ENCODE measurements at places on chromosomes 1 and 21. TPM values are rescaled to one million over a fixed set of nuclear protein-coding genes. Genes with fewer than 3 reads are reported as not detected.

GRCh38 chr1:162327788-162328165 lies 48.9 kb downstream of the SPATA46 start:
- no peak for DNase-seq

The DPT gene
- 1.6 TPM for polyA plus RNA-seq

The LHX8 gene
- not detected for polyA plus RNA-seq

- DNase-seq, result no peak
Measured at GRCh38 chr1:38746941-38747600, 112.5 kb downstream of the RRAGC start.

The SFN gene
- not detected for polyA plus RNA-seq

- DNase-seq, result no peak
Measured at GRCh38 chr1:212452323-212453155, 19.8 kb downstream of the NENF start.

- no peak for DNase-seq
Measured at GRCh38 chr1:60699325-60699724, 383.0 kb upstream of the NFIA start.

The OR10J4 gene
- not detected for polyA plus RNA-seq

- DNase-seq, result no peak
Measured at GRCh38 chr21:17442165-17442564, 70.7 kb upstream of the CXADR start.

The TAL1 gene
- 8.7 TPM for polyA plus RNA-seq

GRCh38 chr1:67401443-67401842 lies 28.8 kb downstream of the SERBP1 start:
- no peak for DNase-seq

DNA sequence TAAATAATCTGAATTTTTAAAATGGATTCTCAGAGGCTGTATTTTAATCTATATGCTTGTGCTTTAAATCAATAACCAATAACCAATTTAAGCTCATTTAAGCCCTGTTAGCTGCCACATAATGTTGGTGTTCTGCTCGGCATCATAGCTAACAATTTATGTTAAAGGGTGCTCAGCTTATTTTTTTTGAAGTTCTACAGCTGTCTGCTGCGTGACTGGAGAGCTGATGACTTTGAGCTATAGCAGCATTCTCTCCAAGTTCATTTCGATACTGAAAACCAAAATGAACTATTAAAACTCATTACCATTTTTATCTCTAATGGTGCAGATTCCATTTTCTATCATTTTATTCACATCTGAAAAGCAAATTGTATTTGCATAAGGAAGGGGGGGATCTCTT lies 357.8 kb downstream of the AJAP1 start:
- no peak for DNase-seq

The CLCA1 gene
- polyA plus RNA-seq, result not detected

DNA sequence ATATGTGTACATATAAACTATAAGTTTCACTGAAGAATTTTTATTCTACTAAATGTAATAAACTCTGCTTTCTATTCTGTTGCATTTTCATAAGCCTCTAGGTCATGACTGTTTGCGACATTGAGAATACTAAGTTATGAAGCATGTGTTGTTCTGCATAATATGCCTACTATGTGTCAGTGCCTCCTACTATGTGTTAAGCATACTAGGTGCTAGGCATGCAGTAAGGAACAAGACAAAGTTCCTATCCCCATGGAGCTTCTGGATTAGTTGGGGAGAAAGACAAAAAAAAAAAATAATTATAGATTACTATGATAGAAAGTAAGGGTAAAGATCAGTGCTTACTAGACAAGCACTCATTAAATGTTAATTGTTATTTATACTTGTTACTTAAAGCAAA lies 1.3 kb downstream of the SDCCAG8 start:
- DNase-seq, result no peak

DNA sequence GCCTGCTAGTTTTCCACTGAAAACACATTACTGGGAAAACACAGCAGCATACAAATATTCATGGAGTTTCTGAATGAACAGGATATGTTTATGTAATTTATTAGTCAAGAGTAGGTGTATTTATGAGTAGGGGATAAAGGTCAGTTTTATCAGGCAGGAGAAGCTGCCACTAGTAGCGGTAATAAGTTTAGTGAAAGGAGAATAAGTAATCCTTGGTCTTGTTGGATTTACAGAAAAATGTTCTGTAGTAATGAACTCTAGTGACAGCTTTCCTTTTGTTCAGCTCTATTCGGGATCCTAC lies 1.2 kb downstream of the MAST2 start:
- DNase-seq, result peak; percentile 7

The FAM110D gene
- 1.3 TPM for polyA plus RNA-seq
